T-helper 2 cell (primary cell): ENCODE measurements at places on chromosomes 2 and 18.
A peak's percentile ranks its signal among the peaks of the same experiment; 100 is the strongest.

- no peak for DNase-seq
Measured at GRCh38 chr2:211545582-211545981, 989.2 kb downstream of the CPS1 start.

- DNase-seq: no peak
Measured at GRCh38 chr2:112916145-112916571, 5.2 kb downstream of the IL37 start.

DNA sequence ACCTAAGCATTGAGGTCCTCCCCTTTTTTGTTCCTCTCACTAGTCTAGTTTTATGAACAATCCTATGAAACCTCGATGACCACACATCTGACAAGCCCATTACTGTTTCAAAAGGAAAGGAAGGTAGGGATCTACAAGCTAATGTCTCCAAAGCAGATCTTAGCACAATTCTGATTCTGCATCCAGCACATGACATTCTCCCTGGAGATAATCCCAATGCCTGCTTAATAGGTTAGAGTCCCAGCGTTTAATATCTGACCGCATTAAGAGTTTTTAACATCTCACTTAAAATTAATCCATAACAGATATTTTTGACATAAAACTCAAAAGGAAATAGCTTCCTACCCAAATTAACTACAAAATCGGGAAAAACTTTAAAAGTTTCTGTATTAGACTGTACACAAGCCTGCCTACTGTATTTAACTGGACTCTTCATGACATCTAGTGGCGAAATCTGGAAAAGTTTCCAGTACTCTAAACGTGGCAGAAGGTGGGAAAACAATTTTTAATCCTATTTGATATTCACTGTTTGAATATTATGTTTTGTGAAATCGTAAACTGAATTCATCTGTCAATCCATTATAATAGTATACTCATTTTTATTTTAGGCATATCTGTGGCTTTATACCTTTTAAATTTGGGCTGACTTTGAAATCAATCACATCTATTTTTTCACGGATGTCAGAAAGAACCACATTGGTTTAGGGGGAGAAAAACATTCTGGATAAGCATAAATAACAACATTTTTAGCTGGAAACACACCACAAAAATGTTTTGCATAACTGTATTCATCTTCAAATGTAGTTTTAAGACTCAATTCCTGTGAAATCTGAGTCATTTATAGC, 62.4 kb downstream of the TXNL1 start:
- no peak for DNase-seq

DNA sequence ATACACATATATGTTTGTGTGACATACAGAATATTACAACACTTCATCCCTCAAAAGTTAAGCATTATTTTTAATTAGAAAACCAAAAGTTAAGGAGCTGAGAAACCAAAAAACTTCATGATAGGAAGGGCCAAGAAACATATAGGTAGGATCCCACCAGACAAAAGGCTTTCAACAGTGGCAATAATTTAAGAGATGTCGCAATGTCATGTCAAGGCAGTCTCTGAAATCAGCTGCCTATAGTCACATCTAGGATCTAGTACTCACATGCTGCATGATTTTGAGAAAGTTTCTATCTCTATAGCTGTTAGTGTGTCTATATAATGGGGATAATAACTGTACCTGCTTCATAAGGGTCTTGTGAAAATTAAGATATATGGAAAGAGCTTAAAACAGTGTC, 72.7 kb downstream of the SPIRE1 start:
- DNase-seq: no peak

- DNase-seq: no peak
Measured at GRCh38 chr2:194822097-194822496, 834.9 kb upstream of the SLC39A10 start.

DNA sequence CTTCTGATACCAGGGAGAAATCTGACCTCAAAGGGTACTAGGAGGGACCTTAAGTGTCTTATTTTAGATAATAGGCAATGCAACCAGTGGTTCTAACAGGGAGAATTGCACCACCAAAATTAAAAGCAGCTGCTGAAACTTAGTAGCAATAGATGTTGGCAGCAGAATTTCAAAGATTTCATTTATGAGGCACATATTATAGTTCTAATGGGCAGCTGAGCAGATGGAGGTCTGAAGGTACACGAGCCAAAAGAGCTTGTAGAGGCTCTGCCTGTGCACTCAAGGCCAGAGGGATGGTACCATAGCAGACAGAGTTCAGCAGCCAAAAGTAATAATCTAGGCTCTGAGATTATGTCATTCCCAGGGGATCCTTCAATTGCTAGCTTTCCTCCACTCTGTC, 87.3 kb upstream of the NCKAP5 start:
- no peak for DNase-seq

DNA sequence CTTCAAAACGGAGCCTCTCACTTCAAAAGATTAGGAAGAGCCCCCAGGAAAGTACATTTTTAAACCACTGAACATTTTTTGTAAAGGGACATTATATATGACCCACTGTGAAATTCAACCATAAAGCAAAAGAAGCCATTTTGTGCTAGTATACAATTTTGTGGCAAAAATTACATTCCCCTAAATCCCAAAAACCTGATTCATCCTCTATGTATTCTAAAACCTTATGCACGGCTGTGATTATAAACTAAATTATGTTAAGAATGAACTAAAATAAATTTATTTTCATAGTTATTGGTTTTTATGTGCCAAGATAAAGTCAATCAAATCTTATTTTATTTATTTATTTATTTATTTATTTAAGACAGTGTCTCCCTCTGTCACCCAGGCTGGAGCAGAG, 48.5 kb downstream of the RTN4 start:
- DNase-seq: no peak

DNA sequence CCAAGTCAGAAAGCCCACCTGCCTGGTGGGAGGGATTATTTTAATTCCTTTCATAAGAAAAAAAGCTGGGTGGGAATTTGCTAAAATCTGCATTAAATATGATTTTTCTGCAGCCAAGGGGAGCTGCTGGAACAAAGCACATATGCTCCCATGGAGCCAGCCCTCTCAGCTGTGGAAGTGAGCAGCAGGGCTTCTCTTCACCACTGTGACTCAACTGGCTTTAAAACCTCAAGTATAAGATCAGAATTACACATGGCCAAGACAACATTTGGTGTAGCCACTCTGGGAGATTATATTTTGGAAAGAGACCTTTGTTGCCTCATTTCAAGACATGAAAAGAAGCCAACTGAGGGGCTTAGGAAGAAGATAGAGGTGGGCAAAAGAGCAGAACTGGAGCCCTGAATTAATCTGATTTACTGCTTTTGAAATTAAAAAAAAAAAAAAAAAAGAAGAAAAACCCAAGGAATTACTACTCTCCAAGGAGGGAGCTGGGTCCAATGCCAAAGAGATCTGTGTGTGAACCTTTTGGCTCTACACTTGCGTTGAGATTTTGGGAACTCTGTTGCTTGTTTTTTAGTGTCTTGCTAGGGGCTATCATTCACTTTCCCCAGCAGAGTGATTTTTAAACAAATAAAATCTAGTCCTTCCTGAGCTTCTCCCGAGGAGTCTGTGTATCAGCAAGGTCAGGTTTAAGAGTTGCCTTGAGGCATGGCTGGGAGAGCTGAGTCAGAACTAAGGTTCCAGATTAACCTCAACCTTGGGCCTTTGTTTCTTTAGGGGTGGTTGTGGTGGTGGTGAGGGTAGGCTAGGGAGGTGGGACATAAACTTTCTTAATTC, 6.0 kb downstream of the LHCGR start:
- no peak for DNase-seq

DNA sequence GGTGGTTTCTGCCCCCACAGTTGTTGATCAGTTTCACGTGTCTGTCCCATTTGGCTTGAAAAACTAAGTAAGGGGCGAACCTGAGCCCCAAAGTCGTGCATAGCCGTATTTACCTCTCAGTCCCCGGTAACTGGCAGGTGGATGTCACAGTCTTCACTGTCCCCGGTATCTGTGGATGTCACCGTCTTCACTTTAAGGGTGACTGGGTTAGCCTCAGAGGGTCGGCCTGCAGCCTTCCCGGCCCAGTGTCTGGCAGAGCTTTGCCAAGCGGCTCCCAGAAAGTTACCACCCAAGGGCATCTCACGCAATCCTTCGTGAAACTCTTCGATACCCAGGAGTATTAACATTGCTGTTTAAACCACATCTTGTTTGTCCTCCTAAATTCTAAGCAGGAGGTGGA, 125.3 kb upstream of the CTDP1 start:
- no peak for DNase-seq

- DNase-seq: no peak
Measured at GRCh38 chr2:62109554-62109953, 86.4 kb upstream of the B3GNT2 start.

DNA sequence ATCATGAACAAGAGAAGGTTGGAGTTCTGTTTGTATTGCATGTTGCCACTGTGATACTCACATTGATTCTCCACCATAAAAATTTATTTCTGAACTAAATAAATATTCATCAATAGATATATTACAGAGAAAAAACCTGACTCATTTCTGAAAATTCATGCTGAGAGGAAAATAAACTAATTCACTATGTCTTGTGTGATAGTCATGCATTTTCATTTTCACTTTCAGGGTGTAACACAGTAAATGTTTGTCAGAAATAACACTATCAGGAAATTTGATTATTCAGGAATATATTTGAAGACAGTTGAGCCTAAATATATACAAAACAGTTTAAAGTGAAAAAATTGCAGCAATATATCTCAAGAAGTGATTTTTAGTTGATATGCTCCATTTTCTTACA, 335.2 kb downstream of the KCNJ3 start:
- DNase-seq: no peak

- DNase-seq: no peak
Measured at GRCh38 chr2:131584380-131584779, 56.7 kb downstream of the CCDC74A start.

GRCh38 chr2:239467956-239468490, 67.2 kb upstream of the HDAC4 start:
- DNase-seq: no peak

DNA sequence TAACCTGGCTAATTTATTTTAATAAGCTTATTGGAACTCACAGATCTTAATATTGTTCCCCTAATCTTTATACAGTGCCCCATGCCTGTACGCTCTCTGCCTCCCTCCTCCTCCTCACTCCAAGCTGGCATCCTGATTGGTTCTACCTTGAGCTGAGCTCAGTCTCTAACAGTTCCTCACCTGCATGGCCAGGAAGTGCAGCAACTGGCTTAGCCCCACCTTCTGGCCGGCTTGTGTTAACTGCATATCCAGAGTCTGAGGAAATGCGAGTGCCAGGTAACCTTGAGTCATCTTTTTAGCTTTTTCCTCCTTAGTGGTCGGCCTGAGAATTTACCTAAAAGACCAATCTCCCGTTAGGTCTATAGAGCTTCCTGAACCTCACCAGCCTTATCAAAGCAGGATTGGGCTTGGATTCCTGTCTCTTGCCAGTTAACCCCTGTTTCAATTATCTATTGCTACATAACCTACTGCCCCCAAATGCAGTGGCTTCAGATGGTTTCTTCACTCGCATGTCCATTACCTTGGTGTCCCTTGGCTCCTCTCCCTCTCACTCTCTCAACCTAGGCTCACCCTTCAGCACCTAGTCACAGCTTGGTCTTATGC, 89.5 kb upstream of the STK39 start:
- DNase-seq: peak; percentile 9

DNA sequence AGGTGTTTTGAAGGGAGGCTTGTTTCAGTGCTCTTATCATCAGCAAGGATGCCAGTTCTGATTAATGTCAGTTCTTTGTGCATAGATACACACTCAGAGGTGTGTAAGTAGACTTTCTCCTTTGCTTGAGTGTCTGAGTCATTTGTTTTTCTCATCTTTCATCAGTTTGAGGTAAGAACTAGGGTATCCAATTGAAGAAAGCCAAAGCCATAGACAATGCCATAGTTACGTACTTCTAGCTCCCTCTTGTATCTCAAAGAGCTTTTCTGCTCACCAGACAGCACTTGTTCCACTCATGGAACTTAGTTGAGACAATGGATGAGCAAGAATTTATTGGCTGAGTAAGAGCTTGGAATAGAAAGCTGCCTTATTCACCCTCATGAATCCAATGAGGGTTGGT, 520.1 kb downstream of the PIK3C3 start:
- DNase-seq: no peak
